ENCODE measurements at places on chromosomes 7 and 10.

- no peak for DNase-seq
These were observed 162.9 kb downstream of the SH3PXD2A start for GRCh38 chr10:103692436-103692951.

GRCh38 chr10:18619016-18619415 is 32.4 kb downstream of the NSUN6 start:
- DNase-seq = peak; percentile 7

DNA sequence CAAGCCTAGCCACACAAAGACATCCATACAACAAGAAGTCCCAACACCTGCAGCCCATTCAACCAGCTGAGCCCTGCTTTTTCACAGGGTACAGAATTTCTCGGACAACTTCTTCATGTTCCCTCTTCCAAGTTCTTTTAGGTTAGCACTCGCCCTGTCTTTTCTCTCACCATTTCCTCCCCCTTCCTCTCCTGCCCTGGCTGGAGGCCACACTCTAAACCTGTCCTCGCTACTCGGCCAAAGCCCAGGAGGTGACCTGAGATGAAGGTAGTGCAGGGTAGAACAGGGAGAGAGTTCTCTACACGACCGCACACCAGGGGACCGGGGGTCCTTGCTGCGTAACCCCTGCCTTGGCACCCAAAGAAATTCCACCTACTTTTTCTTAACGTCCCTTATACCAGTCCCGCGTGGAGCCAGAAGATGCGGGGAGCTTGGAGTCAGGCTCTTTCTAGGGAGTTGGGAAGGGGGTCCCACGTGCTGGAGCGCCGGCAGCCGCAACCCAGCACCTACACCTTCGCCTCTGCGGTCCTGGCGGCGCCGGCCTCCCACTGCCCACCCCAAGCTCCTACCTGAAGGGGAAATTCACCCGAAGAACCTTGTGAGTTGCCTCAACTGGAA is 16.0 kb upstream of the DLX6 start:
- DNase-seq = no peak

- DNase-seq = no peak
These were observed 158.6 kb upstream of the LYZL1 start for GRCh38 chr10:29130190-29130673.

GRCh38 chr7:135845415-135846075 is 96.9 kb upstream of the FAM180A start:
- no peak for DNase-seq

- DNase-seq = no peak
These were observed 78.0 kb upstream of the C1GALT1 start for GRCh38 chr7:7104314-7104698.

- no peak for DNase-seq
These were observed 7.8 kb downstream of the LIPF start for GRCh38 chr10:88672041-88672440.

Measured in globus pallidus (tissue), 1 donor.